ENCODE measurements at places on chromosomes 16 and 17.

DNA sequence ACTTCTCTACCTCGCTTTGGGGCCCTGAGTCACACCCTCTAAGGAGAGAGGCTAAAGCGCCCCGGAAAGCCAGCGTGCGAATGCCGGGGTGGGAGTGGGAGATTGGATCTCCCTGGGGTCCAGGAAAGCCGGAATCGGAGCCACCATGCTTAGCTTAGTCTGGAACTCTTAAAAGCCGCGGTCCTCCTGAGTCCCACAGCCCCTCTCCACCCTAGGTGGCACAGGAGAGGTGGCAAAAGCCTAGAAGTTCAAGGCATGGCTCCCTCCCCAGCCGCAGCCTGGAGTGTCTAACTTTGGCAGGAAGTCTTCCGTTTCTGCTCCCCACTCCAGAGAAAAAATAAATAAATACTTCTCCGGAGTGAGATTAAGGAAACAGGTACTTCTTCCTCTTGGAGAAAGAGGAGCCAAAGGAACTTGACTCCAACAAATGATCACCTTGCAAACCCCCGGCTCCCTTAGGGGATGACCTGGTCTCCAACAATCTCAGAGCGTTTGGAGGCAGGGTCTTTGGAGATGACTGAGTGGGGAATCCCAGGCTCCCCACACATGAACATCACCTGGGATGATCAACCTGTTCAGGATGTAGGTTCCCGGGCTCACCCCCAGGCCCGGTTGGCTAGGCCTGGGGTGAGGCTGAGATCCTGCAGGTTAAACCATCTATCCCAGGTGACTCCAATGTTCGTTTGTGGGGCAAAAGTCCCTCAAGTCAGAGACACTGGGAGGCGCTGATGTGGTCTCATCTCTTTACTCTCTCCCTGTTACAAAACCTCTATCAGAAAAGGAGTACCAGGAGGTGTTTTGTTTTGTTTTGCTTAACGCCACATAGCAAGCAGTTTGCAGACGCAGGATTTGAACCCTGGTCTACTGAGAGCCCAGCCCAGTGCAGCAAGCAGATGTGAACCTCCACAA, 2.9 kb downstream of the CIITA start:
- DNase-seq, result no peak

- DNase-seq, result no peak
These were observed 14.9 kb downstream of the FOXK2 start for GRCh38 chr17:82534401-82534812.

- no peak for DNase-seq
These were observed 9.6 kb upstream of the ZFHX3 start for GRCh38 chr16:73057291-73058210.

GRCh38 chr17:42700586-42701289, 18.4 kb downstream of the CNTNAP1 start:
- no peak for DNase-seq
